Vagina (tissue), 2 donors: ENCODE measurements at places on chromosomes 1 and 21.
A peak's percentile ranks its signal among the peaks of the same experiment; 100 is the strongest.

DNA sequence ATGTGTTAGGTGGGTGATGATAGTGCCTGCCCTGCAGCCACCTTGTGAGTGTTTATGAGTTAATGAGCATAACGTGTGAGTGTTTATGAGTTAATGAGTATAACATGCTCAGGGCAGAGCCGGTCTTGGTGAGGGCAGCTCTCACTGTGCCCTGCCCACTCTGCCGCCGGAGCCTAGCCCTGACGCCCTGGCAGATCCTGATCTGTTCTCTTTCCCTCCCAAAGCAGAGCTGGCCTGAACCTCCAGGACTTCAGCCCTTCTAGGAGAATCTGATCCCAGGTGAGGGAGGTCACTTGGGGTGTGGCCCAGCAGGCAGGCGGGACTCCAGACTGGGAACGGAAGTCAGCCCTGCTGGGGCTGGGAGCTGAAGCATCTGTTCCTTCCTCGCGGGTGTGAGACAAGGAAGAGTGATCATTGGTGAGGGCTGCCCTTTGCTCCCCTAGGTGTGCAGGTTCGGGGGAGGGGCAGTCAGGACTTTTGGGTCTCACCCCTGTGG is 5.7 kb downstream of the FBLIM1 start:
- no peak for DNase-seq

DNA sequence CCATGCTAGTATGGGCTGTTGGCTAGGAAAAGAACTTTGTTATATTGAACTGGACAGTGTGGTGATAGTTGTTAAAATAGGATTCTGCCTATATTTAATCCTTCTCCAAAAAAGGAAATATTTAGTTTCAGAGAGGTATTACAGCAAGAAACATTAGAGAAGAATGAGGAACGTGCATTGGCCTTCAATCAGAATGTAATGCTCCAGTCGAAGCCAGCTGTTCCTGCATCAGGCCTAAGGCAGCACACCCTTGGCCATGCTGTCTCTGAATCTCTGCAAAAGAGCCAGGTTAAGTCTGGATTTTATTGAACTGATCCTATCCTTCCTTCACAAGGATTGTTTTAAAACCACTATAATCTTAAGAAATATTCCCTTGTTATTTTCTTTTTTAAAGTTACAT is 35.3 kb upstream of the RALGPS2 start:
- no peak for DNase-seq

GRCh38 chr1:227169343-227169742 is 148.9 kb downstream of the CDC42BPA start:
- no peak for DNase-seq

- DNase-seq, result no peak
Observed at GRCh38 chr1:240597153-240597745, 14.7 kb downstream of the GREM2 start.

- no peak for DNase-seq
Observed at GRCh38 chr21:45246386-45247320, 41.0 kb downstream of the POFUT2 start.

DNA sequence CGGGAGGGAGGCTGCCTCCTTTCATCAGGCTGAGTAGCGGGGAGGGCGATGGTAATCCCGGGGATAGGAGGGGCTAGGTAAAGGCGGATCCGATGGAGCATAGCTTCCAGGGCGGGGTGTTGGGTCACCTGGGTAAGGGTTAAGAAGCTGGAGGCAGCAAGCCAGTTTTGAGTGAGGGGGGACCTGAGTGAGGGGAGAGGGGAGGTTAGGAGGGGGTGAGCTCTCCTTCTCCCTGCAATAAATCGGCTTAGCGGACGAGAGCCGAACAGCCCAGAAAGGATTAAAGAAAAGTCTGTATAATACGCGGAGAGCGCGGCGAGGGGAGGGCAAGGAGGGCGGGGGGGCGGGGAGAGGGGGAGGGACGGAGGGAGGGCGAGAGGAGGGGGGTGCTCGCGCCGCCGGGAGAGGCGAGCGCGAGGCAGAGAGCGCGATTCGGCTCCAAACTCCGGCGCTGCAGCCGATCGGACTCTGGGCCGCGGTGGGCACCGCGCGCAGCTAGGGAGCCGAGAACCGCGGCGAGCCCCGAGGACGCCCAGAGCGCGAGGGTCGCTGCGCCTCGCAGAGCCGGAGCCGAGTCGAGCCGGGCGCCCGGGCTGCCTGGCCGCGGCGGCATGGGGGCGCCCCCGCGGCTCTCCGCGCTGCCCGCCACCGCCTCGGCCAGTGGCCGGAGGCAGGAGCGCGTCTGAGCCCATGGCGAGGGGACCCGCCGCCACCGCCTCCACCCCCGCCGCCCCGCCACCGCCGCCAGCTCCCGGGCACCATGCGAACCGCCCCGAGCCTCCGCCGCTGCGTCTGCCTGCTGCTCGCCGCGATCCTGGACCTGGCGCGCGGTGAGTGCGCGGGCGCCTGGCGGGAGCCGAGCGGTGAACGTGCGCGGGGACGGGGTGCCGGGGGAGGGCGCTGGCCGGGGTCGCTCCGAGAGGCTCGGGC is at the start of gene IGSF21:
TSS of gene IGSF21 (plus strand) at position 430 of the 930 bp plus-strand sequence. CDS start at position 761, 331 bp downstream.
- no peak for DNase-seq

GRCh38 chr1:162627662-162628296 is 4.5 kb upstream of the DDR2 start:
- no peak for DNase-seq

DNA sequence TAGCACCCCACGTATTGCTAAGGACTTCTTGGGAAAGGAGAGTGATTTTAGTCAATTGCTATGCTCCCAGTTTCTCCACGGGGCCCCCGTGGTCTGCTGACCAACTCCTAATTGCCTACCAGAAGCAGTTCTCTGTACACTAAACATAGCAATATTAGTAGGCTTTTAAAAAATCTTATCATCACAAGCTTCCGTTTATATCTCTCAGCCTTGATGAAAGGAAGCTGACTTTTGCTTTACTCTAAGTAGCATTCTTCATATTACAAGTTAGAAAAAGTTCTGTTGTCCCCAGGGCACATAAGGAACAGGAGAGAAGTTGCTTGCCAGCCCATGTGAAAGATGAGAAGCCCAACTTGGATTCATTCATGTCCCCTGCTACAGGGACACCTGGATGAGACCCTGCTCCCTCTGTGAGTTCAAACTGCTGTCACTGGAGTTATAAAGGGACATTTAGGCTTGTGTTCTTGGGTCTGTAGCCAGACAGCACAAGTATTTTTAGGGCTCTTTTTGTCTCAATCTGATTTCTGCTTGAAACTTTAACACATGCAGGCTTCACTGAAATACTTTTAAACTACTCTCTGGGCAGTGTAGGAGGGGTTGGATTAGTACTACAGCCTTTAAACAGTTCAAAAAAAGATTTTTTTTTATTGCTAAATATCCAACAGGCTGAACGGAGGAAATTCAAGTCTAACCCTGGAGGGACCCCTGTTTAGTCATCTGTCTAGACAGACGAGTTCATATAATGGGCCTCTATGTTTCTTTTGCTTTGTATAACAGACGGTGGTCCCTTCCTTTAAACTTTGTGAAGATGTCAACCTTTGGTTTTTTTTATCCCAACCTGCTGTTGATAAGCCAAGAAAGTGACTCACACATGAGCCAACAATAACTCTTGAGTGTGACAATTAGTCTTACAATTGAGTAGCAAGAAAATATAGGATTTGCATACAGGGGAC is 29.5 kb downstream of the TGFB2 start:
- DNase-seq, result no peak

GRCh38 chr1:70518106-70518505 is 107.0 kb downstream of the CTH start:
- DNase-seq, result no peak

- no peak for DNase-seq
Observed at GRCh38 chr1:81489372-81489934, 311.3 kb upstream of the ADGRL2 start.

DNA sequence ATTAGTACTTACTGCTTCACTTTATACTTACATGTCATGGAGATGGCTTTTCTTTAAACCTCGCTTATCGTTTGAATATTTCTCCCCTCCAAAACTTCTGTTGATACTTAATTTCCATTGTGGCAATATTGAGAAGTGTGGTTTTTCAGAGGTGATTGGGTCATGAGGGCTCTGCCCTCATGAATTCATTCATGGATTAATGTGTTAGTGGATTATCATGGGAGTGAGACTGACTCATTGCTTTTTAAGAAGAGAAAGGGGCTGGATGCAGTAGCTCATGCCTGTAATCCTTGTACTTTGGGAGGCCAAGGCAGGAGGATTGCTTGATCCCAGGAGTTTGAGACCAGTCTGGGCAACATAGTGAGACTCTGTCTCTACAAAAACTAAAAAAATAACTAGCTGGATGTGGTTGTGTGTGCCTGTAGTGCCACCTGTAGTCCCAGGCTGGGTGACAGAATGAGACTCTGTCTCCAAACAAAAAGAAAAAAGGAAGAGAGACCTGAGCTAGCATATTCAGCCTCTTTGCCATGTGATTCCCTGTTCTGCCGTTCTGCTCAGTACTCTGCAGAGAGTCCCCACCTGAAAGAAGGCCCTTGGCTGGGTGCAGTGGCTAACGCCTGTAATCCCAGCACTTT is 30.2 kb downstream of the RABGAP1L start:
- DNase-seq, result no peak

DNA sequence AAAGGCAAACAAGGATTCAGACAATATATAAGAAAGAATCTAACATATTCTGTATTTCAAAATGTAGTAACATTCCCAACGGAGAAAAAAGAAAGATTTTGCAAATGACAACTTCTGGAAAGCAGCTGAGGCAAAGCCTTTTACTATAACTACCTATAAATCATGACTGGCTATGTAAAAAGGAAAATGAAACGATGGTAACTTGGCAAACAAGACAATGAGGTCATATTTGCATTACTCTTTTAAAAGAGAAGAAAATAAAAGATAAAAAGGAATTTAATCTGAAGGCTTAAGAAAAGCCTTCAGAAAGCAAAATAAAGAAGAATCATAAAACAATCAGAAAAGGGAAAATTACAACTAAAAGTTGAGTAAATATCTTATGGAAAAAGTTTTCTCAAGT is 25.1 kb upstream of the ASPM start:
- DNase-seq, result no peak

- DNase-seq, result no peak
Observed at GRCh38 chr1:180644526-180645192, 12.8 kb downstream of the XPR1 start.

- DNase-seq, result no peak
Observed at GRCh38 chr1:27099587-27100334, 55.2 kb downstream of the SLC9A1 start.

DNA sequence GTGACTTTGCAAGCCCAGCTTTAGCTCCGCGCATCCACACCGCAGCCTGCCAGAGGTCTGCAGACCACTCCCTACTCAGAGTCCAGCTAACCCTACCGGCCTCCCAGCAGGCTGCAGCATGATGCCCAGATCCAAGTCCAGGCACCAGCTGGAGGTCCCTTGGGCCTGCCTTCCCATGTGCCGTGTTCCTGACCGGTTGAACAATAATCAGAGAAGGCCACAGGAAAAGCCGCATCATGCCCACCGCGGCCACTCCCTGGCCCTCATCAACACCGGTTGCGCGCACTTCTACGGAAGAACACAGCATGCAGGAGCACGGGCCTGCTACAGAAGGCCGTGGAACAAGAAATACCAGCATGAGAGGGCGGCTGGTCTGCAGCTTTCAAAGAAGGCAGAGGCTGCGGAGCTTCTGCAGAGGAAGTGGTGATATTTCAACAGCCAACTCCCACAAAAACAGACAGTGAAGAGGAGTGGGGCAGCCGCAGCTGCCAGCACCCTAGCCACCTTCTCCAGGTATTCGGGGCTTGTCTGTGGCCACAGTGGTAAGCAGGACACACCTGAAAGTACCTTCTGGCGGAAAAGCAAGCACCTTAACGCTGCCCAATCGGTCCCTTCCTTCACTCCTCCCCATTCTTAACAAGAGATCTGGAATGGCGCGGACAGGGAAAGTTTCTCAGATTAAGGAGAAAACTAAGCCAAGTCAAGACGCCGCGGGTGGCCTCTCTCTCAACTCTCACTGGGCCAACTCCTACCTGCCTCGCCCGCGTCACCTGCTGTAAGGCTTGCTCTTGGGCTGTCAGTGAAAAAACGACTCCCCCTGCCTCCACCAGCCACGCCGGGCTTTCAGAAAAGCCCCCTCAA is 1.5 kb downstream of the PGBD5 start:
- peak; percentile 94 for DNase-seq

GRCh38 chr1:188615321-188615720 is 1786.6 kb downstream of the PLA2G4A start:
- no peak for DNase-seq

GRCh38 chr1:225851805-225852204 is 30.4 kb downstream of the TMEM63A start:
- no peak for DNase-seq

- DNase-seq, result no peak
Observed at GRCh38 chr1:168848051-168848450, 119.0 kb upstream of the DPT start.

GRCh38 chr1:223393275-223394214 is at the start of gene CCDC185:
Gene CCDC185 (plus strand): TSS chr1:223393415. CDS start chr1:223393476, 61 bp downstream.
- DNase-seq, result no peak

- DNase-seq, result no peak
Observed at GRCh38 chr1:81155131-81155530, 645.6 kb upstream of the ADGRL2 start.

DNA sequence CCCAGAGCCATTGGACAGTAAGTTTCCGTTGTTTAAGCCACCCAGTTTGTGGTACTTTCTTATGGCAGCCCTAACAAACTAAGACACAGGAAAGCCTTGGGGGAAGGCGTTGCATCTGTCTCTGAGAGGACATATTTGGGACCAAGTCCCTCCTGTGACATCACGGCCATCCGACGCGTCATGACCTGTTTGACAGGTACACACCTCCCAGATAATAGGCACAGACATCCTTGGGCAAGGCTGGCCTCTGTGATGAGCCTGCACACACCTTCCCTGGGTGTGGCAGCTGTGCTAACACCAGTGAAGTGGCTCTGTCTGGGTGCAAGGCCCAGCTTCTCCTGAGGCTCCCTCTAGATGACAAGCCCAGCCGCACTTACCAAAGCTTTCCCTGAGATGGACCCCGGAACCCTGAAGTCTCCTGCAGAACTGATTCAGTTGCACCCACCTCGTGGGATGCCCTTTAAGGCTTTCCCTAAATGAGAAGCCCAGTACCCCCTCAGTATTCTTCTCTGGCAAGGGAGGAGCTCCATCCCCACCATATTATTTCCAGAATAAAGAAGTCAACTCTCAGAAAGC is 136.5 kb downstream of the ZSCAN20 start:
- peak; percentile 83 for DNase-seq

- DNase-seq, result no peak
Observed at GRCh38 chr1:195960580-195960979, 647.7 kb downstream of the KCNT2 start.
